ENCODE measurements at places on chromosomes 2 and 18.

DNA sequence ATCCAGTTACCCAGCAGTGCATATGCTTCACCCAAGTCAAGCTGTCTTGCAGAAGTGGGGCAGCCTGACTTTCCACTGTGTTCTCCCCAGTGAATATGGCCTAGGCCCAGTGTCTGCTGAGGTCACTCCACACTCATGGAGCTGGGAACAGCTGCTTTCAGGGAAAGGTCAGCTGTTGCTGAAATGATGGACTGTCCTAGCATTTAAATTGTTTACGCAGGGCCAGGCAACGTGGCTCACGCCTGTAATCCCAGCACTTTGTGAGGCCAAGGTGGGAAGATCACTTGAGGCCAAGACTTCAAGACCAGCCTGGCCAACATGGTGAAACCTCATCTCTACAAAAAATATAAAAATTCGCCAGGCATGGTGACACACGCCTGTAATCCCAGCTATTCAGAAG, 86.5 kb downstream of the LIPG start:
- no peak for DNase-seq

DNA sequence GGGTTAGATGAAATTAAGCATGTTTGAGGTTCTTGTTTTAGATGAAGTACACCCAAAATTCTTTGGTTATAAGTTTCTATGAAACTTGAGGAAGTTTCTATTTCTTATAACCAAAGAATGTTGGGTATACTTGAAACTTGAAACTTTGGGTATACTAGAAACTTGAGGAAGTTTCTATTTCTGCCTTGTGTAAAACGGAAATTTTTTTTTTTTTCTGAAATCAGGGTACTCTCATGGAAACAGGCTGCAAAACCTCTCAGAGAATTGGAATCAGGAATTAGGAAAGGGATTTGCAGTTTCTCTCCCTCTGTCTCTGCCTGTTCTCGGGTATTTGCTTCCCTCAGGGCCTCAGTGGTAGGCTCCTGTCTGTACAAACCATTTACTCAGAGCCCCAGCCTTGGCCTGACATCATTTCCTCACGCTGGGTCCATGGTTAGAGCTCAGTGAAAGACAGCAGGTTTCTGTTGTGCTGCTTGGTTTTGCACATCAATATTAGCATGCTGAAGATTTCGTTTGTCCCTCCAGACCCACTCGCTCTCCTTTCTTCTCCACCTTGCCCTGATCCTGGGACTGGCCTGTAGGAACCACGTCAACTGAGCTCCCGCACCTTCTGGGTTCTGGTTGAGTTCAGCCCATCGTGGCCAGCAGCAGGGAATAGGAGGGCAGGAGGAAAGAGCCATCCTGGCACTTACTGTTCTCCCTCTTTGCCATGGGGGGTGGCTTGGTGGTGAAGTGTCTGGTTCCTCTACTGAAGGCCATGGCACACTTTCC, 106.4 kb downstream of the POLR1A start:
- no peak for DNase-seq

DNA sequence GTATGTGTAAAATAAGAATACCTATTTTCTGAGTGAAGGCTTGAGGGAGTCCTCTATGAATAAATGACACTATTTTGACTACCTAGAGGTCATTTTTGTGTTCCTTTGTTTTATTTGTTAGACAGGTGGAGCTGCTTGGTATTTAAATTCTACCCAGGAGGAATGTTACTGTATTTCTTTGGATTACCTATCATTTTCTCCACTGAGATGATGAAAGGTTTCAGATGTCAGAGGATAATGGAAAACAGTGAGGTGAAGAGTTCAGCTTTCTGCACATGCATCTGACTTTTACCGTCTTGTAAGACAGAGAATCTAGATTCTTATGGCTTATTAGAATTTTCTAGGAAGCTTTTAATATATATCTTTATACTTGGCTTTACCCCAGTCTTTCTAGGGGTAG, 689.8 kb upstream of the NXPH2 start:
- DNase-seq, result no peak

DNA sequence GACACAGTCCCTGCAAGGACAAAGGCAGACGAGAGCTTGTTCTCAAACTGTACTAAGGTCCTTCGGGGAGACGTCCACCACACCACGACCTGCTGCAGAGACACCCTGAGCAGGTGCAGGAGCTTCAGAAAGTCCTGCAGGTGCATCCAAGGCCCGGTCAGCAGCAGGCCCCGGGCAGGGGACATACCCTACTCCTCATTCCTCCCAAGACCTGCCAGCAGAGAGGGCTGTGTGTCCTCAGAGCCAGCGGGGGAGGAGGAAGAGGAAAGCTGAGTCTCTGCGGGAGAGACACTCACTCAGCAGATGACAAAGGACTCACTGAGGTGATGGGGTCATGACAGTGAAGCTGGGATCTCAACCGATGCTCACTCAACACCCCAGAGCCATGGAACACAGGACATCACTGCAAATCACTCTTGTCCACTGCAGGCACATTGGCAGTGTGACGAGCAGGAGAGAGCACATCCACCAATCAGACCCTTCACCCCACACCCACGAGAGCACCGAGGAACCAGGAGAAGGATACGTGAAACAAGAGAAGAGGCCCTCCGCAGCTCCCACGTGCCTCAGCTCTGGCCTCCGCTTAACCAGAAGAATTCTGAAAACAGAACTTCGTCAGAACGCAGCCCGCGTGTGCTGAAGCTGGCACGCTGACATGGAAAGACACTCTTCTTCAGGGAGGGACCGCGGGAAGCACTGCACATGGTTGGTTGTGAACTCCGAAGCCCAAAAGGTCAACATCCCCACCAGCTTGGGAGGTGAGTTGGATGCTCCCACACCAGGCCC, 9.3 kb downstream of the HDAC4 start:
- DNase-seq, result no peak

DNA sequence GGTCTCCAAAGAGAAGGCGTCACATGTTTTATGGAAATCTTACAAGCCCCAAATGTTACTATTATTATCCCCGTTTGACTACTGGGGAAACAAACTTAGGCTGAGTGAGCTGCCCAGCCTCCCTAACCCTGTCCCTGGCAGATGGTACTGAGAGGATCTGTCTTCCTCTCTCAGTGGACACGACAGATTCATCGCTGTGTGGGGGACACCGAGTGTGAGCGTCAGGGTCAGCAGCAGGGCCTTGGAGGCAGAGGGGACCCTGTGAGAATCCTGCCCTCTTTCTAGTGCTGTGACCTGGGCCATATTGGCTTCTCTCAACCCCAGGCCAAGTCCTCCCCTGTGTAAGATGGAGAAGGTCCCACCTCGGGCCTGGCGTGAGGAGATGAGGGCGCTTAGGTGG, 27.1 kb upstream of the SMAD7 start:
- no peak for DNase-seq

DNA sequence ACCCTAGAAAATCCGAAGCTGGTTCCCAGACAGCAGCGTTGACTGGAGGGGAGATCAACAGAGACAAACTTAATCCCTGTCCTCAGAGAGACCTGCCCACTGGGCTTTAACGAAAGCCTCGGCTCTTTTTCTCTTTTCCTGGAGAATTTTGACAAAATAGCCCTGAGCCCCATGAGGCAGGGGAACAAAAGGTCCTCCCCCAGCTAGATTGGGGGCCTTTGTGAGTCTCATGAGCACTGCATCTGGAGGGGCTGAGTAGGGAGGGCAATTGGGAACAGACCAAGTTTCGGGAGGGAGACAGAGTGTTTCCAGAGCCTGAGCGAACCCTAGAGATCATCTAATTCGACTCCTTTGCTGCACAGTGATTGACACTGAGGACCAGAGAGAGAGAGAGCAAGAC, 123.9 kb upstream of the HAAO start:
- no peak for DNase-seq

DNA sequence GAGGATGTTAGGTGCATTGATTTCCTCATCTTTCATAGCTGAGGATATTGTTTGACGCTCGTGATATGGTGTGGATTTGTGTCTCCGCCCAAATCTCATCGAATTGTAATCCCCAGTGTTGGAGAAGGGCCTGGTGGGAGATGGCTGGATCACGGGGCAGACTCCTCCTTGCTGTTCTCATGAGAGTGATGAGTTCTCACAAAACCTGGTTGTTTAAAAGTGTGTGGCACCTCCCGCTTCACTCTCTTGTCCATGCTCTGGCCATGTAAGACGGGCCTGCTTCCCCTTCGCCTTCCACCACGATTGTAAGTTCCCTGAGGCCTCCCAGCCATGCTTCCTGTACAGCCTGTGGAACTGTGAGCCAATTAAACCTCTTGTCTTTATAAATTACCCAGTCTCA, 28.4 kb upstream of the GPC1 start:
- DNase-seq, result no peak

DNA sequence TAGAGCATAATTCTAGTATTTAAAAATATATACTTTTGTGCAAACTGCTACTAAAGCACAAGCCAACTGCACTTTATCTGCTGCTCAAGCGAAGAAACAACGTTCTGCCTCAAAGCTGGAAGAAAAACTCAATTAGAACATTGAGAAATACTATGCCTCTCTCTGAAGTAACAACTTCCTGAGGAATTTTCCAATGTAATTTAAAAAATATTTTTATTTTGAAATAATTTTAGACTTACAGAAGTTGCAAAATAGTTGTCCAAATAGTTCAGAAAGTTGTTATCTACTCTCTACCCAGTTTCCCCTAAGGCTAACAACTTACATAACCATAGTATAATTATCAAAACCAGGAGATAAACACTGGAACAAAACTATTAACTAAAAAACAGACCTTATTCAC, 12.3 kb upstream of the POLI start:
- no peak for DNase-seq

GRCh38 chr2:234821946-234822475, 129.8 kb upstream of the SH3BP4 start:
- DNase-seq, result no peak

DNA sequence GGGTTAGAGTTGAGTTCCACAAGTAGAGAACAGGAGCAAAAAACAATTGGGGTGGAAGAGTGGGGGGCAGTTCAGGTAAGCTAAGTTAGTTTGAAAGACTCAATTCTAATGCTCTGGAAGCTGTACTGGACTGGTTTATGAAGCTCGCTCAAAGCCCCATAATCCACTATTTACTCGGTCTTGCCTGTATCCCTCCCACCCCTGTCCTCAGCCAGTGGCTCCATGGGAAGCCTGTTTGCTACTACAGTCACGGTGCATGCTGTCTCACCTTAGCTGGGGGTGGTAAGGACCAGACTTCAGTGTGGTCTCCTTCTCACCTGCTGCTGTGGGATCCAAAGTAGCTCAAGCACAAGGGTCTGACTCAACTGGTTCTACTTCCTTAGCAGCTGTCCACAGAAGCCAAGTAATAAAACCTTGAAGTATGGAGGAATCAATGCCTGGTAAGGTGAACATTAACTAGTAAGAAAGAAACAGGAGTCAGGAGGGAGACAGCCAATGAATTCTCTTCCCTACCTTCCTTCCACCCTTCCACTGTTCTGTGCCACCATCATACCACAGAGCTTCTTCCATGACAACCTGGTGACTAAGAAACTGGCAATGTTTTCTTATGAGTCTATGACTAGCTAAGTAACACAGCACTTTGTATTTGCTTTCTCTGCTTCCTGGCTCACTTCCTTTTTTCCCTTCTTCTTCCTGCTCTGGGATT, 230.8 kb downstream of the SRBD1 start:
- no peak for DNase-seq

DNA sequence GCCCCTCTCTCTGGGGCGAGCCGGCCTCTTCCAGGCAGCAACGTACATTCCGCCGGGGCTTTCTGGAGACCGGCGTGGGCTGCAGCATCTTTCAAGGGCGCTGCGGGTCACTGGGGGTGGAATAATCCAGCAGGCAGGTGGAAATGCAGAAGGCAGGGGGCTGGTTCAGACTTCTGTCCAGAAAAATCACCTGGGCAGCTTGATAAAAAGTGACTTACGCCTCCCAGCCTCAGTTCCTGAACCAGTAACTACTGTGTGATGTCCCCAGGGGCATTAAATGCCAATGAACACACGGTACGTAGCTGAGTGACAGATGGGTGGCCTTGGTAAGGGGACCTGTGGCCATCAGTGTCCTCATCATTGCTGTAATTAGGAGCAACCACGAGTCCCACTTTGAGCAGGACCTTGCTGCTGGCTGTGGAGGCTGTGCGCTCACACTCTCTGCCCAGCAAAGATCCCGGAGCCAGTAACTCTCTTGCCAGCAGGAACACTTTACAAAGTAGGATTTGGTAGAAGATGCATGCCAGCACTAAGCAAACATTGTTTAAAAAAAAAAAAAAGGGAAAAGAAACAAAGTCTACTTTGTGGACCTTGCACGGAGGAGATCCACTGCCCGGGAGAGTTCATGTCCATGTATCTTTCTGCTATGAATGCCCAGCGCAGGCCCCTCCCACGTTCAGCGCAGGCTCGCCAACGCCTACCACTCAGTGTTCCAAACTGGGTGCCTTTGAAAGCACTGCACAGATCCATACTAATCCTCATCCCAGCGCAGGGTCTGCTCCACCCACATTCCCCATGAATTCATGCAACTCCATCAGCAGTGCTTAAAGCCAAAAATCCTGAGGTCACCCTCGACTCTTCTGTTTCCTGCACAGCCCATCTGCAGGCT, 177.3 kb downstream of the HDAC4 start:
- no peak for DNase-seq

GRCh38 chr2:184261331-184261730, 337.0 kb upstream of the ZNF804A start:
- DNase-seq, result no peak

DNA sequence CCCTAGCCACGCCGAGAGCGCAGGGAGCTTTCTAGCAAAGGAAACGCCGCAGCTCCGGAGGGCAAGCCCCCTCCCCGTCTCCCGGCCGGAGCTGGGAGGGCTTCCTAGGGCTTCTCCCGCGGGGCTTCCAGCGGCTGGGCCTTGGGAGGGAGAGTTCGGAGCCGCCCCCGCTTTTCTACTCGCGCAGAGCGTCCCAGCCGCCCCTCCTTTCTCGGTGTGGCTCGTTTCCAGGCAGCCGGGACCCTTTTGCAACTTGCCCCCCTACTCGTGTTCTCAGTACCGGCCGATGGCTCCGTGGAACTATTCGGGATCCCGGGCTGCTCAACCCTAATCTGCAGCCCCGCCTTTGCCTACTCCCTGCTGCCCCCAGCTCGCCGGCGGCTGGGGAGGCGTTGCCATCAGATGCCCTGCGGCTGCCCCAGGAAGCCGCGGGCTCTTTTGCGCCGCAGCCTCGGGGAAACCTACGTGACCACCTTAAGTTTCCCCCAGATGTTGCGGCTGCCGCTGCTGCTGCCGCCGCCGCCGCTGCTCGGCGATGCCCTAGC, 1.5 kb upstream of the NR4A2 start:
- DNase-seq, result peak; percentile 53

GRCh38 chr2:229445501-229446211, 174.6 kb upstream of the PID1 start:
- no peak for DNase-seq

- no peak for DNase-seq
Observed at GRCh38 chr2:178523596-178524134, 43.4 kb downstream of the PLEKHA3 start.

- DNase-seq, result no peak
Observed at GRCh38 chr2:219983836-219984235, 356.4 kb downstream of the SLC4A3 start.

- no peak for DNase-seq
Observed at GRCh38 chr2:197675711-197676188, 363 bp upstream of the RFTN2 start.

Data from NCI-H748 treated with DMSO at 0.1 percent for 48 hours (cell line).